Activated CD4-positive, alpha-beta T cell treated with anti-CD3 and anti-CD28 coated beads, Interleukin-2, amount 50 U/mL, for 1 hour (primary cell): ENCODE measurements at places on chromosomes 2 and 18.

GRCh38 chr18:55314031-55314430 is 274.0 kb downstream of the TCF4 start:
- no peak for DNase-seq

DNA sequence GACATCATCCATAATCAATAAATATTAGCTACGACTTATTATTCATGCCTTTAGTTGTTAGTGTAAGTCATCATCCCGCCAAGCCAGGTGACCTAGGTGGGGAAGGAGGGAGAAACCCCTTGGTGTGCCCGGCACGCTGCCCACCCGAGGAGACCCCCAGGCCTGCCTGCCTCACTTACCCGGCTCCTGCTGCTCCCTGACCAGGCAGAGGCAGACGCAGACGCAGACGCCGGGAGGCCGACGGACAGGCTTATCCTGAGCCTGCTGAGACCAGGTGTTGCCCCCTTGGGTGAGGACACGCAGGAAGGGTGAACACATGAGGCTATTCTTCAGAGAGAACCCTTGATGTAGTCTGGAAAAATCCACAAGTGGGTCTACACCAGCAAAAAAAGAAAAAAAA is 401.8 kb downstream of the GALR1 start:
- DNase-seq, result no peak

GRCh38 chr2:42868096-42868495 is 75.7 kb upstream of the HAAO start:
- DNase-seq, result no peak

GRCh38 chr2:140586379-140586778 is 1544.4 kb downstream of the LRP1B start:
- no peak for DNase-seq

- no peak for DNase-seq
These were observed 45.4 kb upstream of the EFEMP1 start for GRCh38 chr2:55968941-55969340.

DNA sequence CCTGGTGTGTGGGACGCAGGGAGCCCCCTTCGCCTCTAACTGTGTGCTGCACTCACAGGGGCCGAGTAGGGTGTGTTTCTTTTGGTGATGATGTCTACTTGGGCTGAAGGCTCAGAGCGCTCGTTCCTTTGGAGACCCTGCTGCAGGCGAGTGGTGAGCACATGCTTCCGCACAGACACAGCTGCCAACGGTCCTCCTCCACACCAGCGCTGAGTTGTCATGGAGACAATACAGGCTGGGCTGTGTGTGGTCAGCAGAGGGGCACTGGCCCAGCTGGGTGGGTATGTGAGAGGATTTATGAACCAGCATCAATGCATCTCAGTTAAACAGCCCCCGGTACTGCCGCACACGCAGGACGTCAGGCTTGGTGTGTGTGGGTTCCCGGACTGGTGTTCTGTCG is 143.5 kb downstream of the SH3RF3 start:
- DNase-seq, result no peak

GRCh38 chr2:150479075-150479915 is 8.2 kb downstream of the RND3 start:
- DNase-seq, result no peak

GRCh38 chr18:37383846-37384595 is 181.6 kb downstream of the CELF4 start:
- no peak for DNase-seq

DNA sequence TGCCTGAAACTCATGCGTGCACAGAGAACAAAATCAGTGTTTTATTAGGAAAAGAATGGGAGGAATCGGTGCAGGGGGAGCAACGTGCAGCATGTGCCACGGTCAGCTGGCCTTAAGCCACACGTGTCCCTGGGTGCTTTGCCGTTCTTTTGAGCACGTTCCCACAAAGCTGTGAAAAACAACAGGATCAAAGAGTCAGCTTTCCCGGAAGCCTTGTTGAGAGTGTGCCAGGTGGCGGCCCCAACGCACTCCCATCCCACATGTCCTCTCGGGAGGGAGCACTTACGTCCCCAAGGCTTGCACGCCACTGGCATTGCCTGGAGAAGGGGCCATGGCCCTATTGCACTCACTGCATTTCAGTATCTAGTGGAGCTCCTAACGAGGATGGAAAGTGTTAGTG is 511.2 kb downstream of the EIPR1 start:
- DNase-seq, result no peak

DNA sequence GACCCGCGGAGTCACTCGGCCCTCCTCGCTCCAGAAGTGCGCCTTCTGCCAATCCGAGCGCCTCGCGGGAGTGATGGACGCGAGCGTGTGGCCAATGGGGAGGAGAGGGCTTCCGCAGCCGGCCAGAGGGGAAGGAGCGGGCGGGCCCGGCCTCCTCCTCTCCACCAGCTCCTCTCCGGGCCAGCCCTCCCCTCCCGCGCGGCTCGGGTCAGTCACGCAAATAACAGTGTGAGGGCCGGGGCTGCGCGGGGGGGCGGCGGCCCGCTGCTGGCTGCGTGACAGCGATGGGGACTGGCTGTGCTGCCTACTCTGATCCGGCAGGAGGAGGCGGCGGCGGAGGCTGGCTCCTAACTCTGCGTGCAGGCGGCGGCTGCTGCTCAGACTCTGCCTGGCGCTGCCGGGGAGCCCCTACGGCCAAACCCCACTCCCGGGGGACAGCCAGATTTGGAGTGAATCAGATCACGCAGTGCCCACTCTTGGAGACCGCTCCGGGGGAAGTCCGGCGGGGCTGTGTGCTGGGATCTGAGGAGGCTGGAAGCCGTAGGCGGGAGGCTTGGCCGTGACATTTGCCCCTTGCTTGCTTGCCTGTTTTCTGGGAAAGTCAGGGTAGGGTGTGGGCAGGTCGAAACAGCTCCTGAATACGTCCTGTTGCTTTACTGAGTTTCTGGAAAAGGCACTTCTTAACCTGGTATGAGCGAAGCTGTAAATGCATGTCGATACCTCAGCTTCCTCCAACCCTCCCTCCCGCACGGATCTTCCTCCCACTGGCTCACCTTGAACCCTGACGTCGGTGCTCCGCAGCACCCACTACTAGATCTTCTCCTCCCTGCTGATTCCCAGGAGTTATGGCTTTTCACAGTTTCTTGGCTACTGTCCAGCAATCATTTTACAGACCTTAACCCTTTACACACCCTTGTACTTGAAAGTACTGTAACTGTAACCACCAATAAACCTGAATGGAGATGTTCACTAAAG is 97.9 kb upstream of the SERTAD2 start:
- DNase-seq, result peak; percentile 15

DNA sequence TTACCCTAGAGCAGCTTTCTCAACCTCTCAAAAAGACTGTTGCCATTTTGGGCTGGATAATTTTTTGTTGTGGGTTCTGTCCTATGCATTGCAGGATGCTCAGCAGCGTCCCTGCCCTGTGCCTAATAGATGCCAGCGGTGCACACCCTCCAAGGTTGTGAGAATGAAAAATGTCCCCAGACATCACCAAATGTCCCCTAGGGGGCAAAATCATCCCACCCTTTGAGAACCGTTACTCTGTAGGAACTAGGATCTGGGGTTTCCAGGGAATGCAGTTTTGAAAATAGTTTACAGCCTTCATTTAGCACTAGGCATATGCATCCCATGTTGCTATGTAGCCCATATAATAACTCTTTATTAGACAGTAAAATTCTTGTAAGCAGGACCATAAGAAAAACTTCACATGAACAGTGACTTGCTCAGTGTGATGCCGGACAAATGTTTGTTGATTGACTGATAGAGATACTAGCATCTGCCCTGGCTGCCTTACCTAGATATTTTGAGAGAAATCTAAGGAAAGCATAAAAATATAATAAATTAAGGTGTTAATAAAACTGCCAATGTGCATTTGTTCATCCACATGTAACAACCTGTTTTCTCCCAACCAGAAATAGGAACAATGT is 79.2 kb upstream of the EPC2 start:
- no peak for DNase-seq

DNA sequence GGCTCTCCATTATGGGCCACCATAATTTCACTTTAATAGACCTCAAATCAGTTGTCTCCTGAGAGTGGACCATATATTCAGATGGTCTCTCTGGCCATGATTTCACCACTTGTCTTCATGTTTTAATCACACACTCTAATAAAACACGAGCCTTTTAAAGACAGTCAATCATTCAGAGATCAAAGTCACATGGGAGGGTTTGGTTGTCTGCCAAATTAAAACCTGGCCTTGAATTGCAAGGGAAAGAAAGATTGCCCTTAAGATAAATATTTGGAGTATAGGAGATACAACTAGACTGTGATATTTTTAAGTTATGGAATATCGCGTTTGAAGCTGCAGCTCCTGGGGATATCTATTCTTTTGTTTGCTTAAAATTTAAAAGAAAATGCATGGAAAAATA is 377.8 kb upstream of the DDX18 start:
- no peak for DNase-seq

- no peak for DNase-seq
These were observed 14.6 kb downstream of the SLC4A3 start for GRCh38 chr2:219642069-219642454.

DNA sequence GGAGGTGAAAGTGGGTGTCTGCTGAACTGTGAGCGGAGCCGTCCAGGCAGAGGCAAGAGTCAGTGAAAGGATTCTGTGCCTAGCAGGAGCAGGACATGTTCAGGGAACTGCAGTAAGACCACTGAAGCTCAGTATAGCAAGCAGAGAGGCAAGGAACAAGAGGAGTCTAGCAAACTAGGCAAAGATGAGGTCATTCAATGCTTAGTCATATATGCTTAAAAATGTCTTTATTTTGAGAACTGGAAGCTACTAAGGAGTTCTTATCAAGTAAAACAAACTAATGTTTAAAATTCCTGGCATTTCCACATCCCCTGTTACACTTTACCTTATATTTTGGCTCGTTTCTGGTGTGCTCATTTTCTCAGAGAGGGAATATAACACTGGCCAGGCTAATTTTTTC is 913.4 kb downstream of the CBLN2 start:
- no peak for DNase-seq

- DNase-seq, result no peak
These were observed 834.4 kb upstream of the SLC39A10 start for GRCh38 chr2:194822657-194823056.

- DNase-seq, result no peak
These were observed 78.7 kb downstream of the GRB14 start for GRCh38 chr2:164542581-164543021.

- DNase-seq, result no peak
These were observed 22.7 kb upstream of the BAZ2B start for GRCh38 chr2:159639071-159639470.

- DNase-seq, result no peak
These were observed 13.6 kb downstream of the FLACC1 start for GRCh38 chr2:201343559-201343958.

DNA sequence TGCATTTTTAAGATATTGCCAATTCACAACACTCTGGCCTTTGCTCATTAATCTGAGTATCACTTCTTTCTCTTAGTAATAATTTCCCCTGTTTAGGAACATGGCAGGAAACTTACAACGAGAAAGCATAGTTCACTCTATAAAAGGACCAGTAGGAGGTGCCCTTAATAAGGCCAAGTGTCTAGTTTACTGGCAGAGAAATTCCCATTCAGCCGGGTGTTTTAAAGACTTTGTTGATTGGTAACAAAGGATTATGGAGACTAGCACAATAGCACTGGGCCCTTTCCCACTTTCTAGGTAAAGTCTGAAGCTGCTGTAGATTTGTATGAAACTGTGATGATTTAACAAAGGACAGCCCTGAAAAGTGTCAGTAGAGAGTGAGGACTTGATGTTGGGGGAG is 3.1 kb downstream of the DCC start:
- DNase-seq, result no peak

DNA sequence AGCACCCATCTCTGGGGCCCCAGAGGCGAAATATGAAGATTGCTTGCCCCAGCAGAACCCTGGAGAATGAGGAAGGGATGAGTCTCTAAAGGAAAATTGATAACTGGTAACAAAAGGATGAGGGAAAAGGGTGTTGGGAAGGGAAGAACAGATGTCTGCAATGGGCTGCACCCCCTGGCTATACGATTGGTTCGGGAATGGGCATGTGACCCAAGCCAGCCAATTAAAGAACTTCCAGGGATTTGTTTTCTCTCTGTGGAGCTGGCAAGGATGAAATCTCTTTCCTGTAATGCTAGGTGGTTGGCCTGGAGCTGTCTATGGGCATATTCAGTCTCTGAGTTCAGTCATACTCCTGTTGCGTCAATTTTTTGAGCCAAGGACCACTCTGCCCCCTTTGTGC is 12.8 kb upstream of the NPPC start:
- no peak for DNase-seq

- no peak for DNase-seq
These were observed 131.2 kb upstream of the SOX11 start for GRCh38 chr2:5561006-5561405.

- no peak for DNase-seq
These were observed 98.2 kb downstream of the TNS1 start for GRCh38 chr2:217904614-217904965.

GRCh38 chr2:219553168-219553417 is 9.3 kb downstream of the TMEM198 start:
- no peak for DNase-seq

GRCh38 chr2:234910186-234910679 is 41.6 kb upstream of the SH3BP4 start:
- DNase-seq, result no peak

GRCh38 chr2:9712263-9712662 is 81.5 kb upstream of the YWHAQ start:
- no peak for DNase-seq

DNA sequence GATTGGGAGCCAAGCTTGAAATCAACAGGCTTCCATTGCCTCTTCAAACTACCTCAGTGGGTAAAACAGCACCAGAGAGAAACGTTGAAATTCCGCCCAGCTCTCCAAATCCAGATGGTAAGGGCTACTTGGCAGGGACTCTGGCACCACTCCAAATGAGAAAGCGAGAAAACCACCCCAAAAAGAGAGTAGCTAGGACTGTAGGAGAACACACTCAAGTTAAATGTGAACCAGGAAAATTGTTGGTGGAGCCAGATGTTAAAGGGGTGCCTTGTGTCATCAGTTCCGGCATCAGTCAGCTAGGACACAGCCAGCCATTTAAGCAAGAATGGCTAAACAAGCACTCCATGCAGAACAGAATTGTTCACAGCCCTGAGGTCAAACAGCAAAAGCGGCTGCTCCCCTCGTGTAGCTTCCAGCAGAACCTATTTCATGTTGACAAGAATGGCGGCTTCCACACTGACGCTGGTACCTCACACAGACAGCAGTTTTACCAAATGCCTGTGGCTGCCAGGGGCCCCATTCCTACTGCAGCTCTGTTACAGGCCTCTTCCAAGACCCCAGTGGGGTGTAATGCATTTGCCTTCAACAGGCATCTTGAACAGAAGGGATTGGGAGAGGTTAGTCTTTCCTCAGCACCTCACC is 167.3 kb downstream of the ASXL3 start:
- no peak for DNase-seq

GRCh38 chr2:239714116-239714515 is 311.0 kb downstream of the NDUFA10 start:
- DNase-seq, result no peak

GRCh38 chr2:62343636-62344337 is 147.9 kb downstream of the B3GNT2 start:
- no peak for DNase-seq

GRCh38 chr2:146370826-146371225 is 1474.0 kb upstream of the ACVR2A start:
- no peak for DNase-seq

GRCh38 chr2:188410504-188411235 is 119.0 kb downstream of the GULP1 start:
- DNase-seq, result no peak
